ELR (cell line): ENCODE measurements at places on chromosomes 16 and 17.

DNA sequence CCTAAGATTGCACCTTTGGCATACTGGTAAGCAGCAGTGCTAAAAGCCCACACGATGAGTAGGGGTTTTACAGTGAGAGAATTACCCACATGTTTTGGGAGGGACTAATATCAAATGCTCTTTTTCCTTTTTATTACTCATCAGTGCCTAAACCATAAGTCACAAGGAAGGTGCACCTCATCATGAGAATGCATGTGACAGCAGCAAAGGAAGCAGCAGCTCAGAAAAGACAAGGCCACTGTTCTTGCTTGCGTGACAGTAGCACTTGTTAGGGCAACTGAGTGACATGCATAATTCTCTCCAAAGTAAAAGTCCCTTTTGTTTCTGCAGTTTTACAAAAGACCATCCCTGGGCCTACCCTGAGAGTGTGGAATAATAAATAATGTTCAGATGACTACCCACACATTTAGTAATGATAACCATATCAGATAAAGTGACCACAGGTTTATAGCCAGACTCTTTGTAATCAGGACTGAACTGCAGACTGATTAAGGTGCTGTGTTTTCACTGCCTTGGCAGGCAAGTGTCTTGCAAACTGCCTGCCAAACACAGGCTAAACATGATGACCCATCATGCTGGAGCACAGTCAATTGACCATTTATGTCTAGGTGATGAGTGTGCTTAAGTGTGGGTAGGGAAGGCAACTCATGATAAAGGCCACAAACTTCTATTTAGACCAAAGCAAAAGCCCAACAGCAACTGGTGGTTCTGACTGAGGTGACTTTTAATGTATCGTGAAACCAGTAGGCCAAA, 1751.4 kb downstream of the TP53TG3F start:
- DNase-seq, result no peak

- peak; percentile 74 for DNase-seq
Observed at GRCh38 chr17:76444518-76445311, 8.2 kb downstream of the UBE2O start.

GRCh38 chr16:84654238-84654637, 5.9 kb downstream of the KLHL36 start:
- DNase-seq, result no peak

- no peak for DNase-seq
Observed at GRCh38 chr16:23896832-23897821, 61.3 kb downstream of the PRKCB start.

DNA sequence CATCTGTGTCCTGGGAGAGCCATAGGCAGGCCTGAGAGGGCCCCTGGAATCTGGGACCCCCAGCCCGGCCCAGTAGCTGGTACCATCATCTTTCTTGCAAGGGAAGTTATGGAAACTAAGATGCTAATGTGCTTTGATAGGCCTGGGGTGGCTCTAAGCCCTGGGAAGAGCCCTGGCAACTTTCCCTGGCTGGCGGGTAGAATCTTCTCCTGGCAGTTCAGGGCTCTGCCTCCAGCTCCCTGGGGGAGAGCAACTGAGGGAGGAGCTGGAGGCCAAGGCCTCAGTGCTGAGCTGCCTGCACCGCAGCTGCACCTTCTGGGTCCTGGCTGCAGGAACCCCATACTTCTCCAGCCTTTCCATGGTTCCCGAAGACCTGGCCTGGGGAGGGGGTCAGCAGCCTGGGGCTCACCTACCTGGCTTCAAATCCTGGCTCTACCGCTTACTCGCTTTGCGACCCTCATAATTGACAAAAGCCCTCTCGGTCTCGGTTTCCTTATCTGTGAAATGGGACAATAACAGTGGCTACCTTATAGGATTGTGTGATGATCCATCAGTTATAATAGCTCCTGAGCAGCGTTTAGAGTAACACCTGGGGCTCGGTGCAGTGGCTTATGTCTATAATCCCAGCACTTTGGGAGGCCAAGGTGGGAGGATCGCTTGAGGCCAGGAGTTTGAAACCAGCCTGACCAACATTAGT, 333.7 kb downstream of the SEC14L1 start:
- DNase-seq, result no peak

GRCh38 chr17:74970395-74970794, 2.2 kb downstream of the HID1 start:
- DNase-seq, result no peak

GRCh38 chr17:3861761-3862681, 16.0 kb upstream of the NCBP3 start:
- DNase-seq, result no peak

GRCh38 chr16:12067714-12068401, 91.3 kb downstream of the SNX29 start:
- DNase-seq, result peak; percentile 77

- DNase-seq, result no peak
Observed at GRCh38 chr16:89122322-89122851, 28.7 kb downstream of the ACSF3 start.

- no peak for DNase-seq
Observed at GRCh38 chr16:30352488-30353401, 2.4 kb downstream of the CD2BP2 start.

GRCh38 chr16:67519242-67519641, 9.4 kb upstream of the RIPOR1 start:
- no peak for DNase-seq

- peak; percentile 8 for DNase-seq
Observed at GRCh38 chr16:47198180-47198575, 54.4 kb upstream of the NETO2 start.

DNA sequence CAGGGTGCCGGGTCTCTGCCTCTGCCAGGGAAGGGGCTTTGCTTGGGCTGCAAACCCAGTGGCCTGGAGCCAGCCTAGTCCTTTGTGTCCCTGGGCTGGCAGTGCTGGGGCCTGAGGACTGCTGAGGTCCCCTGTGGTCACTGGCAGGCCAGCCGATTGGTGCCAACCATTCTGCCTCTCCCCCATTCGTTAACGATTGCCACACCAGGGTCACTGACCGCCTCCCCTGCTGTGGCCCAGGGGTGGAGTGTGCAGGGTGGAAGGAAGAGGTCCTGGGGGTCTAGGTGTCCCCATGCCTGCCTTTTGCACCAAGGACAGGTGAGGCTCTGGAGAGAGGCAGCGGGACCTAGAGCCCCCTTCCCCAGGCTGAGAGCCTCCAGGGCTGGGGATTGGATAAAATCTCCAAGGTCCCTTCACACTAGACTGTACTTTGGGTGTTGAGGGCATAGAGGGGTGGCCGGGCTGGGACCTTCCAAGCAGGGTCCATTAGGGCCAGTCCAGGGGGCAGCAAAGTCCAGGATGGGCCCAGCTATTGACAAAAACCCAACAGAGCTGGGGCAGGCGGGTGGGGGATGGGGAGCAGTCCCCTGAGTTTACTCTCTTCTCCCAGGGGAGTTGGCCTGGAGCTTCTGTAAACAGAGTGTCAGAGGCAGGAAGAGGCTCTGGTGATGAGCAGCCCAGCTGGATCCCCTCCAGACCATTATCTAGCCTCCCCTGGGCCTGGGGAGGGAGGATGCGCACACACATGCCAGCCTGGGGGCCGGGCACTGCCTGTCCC, 1.1 kb downstream of the VASN start:
- DNase-seq, result peak; percentile 78

DNA sequence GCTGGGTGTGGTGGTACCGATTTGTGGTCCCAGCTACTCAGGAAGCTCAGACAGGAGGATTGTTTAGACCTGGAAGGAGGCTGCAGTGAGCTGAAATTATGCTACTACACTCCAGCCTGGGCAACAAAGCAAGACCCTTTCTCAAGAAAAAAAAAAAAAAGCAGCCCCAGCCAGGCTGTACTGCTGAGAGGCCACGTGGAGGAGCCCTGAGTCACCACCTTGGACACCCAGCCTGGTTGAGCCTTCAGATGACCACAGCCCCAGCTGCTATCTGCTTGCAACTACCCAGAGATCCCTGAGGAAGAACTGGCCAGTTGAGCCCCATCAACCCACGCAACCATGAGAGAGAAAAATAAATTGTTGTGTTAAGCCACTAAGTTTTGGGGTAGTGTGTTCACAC, 23.6 kb upstream of the GPRC5C start:
- peak; percentile 32 for DNase-seq

DNA sequence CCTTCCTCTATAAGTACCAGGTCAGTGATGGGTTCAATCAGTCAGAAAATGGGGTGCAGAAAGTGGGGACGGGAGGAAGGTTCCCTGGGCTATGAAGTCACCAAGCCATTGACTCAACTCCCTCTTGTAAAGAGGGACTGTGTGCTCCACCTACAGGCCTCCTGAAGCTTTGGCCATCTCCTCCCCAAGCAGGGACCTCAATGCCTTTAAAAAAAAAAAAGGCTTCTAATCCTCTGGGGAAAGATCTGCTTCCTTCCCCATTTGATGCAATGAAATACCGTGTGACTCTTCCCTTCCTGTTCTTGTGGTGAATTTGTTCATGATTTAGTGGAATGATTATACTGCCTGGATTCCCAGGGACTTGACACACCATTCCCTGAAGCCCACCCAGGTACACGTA, 30.8 kb downstream of the VWA3A start:
- DNase-seq, result peak; percentile 24

- DNase-seq, result no peak
Observed at GRCh38 chr17:82939621-82940135, 99.9 kb upstream of the ZNF750 start.

DNA sequence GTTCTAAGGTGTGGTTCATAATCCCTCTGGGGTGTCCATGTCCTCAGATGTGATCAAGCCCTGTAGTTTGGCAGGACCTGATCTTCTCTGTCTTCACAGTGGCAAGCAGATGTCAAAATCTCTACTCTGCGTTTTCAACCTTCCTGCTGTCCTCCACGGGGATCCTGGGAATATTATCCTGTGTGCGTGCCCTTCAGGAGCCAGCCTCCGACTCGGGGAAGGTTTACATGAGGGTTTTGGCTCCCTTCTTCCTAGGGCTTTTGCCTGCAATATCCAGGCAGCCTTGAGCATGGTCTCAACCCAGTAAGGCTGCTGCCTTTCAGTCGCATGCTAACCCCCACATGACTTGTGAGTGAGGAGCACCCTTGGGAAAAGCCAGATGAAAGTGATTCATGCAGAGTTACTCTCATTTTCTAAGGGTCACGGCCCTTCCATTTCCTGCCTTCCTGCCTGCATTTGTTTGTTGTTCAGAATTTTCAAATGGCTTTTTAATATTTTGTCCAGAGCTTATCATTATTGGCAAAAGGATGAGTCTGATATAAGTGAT, 202.2 kb upstream of the CHMP6 start:
- peak; percentile 98 for DNase-seq

GRCh38 chr17:50884439-50885311, 18.5 kb upstream of the TOB1 start:
- no peak for DNase-seq

GRCh38 chr16:80468029-80468428, 72.8 kb upstream of the DYNLRB2 start:
- no peak for DNase-seq

- DNase-seq, result peak; percentile 83
Observed at GRCh38 chr17:39929646-39930407, 2.3 kb downstream of the LRRC3C start.

DNA sequence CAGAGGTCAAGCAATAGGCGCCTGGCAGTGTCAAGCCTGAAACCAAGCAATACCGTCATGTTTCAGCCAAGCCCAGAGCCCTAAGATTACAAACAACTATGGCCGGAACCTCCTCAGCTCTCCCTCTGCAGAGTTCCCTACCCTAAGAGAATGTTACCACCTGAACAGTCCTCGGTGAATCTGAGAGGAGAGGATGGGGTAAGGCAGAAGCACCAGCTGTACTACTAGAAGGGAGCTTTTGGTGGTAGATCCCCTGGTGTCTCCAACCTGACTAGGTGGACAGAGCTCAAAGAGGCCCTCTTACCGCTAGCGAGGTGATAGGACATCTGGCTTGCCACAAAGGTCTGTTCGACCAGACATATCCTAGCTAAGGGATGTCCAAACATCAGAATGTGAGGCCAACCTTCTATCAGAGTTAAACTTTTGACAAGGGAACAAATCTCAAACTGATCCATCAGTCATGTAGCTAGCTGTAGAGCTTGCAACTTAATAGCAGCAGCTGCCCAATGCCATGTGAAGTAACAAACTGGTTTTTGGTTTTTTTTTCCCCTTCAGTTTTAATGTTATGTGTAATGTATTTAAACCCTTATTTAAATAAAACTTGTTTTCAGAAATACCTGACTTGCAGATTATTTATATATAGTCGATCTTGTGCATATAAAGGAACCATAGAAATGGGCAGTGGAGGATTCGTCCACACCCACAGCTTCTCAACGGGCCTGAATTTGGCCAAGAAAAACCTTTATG, 2.5 kb downstream of the EIF1 start:
- DNase-seq, result peak; percentile 22

- DNase-seq, result no peak
Observed at GRCh38 chr17:38565853-38566665, 39.7 kb downstream of the SRCIN1 start.

DNA sequence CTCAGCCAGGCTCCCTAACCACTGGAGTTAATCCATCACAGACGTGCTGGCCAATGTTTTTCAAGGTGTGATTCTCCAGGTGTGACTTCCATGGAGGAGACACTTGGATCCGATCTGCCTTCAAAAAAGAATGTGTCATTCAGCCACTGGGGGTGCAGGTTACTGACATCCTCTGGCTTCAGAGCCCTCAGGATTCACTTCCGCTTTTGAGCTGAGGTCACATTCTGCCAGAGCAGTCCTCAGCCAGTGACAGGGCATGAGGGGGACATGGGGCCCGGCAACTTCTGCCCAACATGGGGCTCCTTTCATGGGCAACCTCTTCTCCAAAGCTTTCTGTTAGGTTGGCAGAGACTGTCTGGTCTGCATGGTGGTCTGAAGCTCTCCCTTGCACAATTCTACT, 81.4 kb downstream of the GRIN2A start:
- no peak for DNase-seq

DNA sequence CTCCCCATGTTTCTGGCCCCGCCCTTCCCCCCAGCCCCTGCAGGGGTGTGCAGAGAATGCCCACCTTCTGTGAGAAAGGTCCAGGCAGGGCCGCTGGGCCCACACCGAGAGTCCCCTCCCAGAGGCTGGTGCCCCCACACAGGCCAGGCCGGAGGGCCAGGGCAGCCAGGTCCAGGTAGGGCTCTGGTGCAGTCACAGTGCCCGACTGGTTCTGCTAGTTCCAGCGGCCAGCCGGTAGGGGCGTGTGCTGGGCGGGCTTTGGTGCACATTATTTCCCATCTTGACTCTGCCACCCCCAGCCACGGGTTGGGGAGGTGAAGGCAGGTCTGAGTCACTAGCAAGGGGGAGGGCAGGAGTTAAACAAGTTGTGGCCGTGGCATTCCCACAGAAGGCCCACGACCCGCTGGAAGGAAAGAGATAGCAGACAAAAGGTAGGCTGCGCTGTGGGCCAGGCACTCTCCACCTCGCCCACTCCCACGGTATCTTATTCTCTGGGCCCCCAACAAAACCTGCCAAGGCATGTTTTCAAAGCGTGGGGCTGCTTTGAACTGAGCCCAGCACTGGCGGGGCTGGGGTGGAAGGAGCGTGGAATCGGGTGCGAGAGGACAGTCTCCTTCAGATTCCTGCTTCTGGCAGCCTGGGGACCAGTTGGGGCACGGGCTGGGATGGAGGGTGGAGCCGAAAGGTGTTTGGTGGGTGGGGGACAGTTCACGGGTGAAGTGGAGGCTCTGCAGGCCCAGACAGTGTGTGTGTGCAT, 1.9 kb downstream of the EPN3 start:
- DNase-seq, result no peak

DNA sequence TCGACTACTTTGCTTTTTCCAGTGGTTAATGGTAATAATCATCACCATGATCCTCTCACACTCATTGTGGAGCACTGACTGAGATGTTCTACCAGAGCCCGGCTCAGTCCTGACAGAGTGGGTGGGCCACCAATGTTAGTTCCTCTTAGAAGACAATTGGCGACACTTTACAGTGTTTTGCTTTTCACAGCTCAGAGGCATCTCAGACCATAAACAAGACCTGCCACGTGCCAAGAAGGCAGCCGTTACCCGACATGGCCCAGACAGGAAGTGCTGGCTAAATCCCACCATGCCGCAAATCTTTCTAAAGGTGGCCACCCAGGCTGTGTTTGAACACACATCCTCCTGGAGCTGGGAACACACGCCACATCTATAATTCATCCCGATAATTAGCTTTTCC, 103.7 kb downstream of the XYLT1 start:
- no peak for DNase-seq
